ENCODE measurements at places on chromosomes 7 and 10. TPM values are rescaled to one million over a fixed set of nuclear protein-coding genes. Genes with fewer than 3 reads are reported as not detected.

DNA sequence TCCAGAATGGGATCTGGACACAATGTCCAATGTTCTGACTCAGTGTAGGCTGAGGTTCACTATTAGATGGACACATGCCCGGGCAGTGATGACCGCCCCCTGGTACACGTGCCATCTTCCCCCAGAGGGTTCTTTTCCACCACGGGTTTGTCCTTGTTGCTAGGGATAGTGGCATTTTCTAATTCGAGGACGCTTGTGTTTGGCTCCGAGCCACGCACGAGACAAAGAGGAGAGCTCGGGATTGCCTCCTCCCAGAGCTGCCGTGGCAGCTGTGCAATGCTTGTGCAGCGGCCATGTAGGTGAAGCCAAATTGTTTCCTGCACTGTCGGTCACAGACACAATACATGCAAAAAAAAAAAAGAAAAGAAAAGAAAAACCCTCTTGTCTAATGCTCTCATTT is 207.5 kb downstream of the PAXIP1 start:
- DNase-seq: no peak

DNA sequence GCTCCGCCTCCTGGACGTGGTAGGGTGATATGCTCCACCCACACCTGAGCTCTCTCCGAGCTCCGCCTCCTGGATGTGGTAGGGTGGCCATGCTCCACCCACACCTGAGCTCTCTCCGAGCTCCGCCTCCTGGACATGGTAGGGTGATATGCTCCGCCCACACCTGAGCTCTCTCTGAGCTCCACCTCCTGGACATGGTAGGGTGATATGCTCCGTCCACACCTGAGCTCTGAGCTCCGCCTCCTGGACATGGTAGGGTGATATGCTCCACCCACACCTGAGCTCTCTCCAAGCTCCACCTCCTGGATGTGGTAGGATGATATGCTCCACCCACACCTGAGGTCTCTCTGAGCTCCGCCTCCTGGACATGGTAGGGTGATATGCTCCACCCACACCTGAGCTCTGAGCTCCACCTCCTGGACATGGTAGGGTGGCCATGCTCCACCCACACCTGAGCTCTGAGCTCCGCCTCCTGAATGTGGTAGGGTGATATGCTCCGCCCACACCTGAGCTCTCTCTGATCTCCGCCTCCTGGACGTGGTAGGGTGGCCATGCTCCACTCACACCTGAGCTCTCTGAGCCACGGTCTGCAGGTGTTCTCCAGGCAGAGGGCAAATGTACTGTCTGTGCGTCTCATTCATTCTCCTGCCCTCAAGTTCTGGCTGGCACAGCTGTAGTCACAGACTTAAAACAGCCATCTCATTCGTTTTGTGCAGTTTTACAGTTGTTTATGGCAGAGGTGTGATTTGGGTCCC is 252.4 kb downstream of the DIP2C start:
- no peak for DNase-seq

DNA sequence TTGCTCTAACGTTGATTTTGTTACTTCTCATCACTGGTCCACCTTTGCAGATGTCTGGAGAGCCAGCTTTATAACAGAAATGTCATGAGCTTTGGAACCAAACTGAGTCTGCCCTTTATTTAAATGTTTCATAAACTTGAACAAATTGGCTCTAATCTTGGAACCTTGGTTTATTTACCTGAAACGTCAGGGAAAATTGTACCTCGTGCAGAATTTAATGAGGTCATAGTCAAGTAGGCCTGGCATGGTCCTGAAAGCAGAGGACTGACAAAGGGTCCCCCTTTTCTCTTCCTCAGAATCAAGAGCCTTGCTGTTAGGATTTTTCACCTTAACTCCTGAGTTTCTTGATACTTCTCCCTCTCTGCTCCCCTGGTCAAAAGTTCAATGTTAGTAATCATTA is 828.0 kb downstream of the GRID1 start:
- DNase-seq: no peak

- no peak for DNase-seq
Observed at GRCh38 chr10:84945791-84946190, 617.4 kb downstream of the CCSER2 start.

LIPK gene
- not detected for total RNA-seq

LBX1 gene
- 0.12 TPM for total RNA-seq
